ENCODE measurements at places on chromosomes 5 and 9. TPM values are rescaled to one million over a fixed set of nuclear protein-coding genes. Genes with fewer than 3 reads are reported as not detected.
A peak's percentile ranks its signal among the peaks of the same experiment; 100 is the strongest.

DNA sequence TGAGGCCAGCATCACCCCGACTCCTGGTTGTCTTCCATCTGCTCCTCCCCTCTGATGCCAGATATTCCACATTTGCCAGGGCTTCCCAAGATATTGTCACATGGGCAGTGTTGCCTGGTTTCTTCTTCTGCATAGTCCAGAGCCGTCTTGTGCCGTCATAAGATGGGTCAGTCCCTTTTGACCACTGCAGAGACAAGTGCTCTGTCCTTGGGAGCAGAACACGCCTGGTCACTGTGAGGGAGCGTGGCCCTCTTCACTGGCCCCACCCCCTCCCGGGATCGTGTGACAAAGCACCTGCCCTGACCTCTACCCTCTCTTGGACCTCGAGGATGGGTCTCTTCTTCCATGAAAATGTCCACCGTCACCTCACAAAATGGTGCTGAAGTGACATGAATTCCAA lies 41.6 kb downstream of the UBE2QL1 start:
- H3K4me1 ChIP-seq = peaks cover 31% of the 10 kb centered on the region
- DNase-seq = no peak
- H3K27me3 ChIP-seq = peaks cover 13% of the 10 kb centered on the region
- H3K4me3 ChIP-seq = no peak overlapping the region

DNA sequence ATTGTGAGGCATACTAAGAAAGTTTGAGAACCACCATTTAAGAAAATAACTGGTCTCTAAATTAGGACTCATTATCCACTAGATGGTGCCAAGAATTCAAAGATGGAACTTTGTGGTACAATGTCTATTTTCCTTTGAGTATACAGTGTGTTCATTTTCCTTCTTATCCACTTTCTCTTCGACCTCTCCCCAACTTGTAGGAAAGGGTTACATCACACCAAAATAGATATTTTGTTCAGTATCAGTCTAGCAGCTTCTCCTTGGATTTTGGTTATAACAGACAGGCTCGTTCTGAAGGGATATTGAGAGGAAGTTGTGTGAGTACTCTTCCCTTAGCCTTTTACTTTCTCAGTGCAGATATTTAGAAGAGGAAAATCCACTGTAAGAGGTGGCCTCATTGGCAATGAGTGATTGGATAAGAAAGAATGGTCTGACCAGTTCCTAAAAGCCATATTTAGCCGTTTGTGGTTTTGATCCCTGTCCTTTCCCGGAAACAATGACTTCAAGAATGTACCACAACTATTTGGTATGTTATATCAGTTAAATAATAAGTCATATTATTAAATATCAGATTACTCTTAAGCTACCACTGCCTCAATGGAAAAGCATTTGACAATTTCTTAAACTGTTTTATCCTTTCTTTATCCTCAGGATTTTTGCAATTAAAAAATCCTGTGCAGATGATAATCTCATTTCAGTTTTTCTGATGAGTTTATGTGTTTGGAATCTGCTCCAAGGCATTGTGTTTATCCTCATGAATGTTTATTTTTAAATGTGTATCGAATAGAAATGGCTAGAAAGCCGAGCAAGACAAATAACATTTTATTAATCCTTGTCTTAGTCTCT lies 69.0 kb upstream of the GRAMD2B start:
- no peak for DNase-seq
- H3K27me3 ChIP-seq = peaks cover 3% of the 10 kb centered on the region
- H3K4me3 ChIP-seq = peak overlapping the region; percentile 12
- H3K36me3 ChIP-seq = no peaks in the 10 kb centered on the region
- peaks cover 14% of the 10 kb centered on the region for H3K4me1 ChIP-seq

NUDT12 gene
- 0.85 TPM for total RNA-seq

- peak overlapping the region; percentile 75 for H3K4me3 ChIP-seq
- peaks cover 37% of the 10 kb centered on the region for H3K4me1 ChIP-seq
- DNase-seq = peak; percentile 48
- H3K27ac ChIP-seq = peak overlapping the region; percentile 65
- H3K36me3 ChIP-seq = peaks cover 6% of the 10 kb centered on the region
- peaks cover 89% of the 10 kb centered on the region for H3K27me3 ChIP-seq
Measured at GRCh38 chr9:37036776-37037502, 2.9 kb upstream of the PAX5 start.

DNA sequence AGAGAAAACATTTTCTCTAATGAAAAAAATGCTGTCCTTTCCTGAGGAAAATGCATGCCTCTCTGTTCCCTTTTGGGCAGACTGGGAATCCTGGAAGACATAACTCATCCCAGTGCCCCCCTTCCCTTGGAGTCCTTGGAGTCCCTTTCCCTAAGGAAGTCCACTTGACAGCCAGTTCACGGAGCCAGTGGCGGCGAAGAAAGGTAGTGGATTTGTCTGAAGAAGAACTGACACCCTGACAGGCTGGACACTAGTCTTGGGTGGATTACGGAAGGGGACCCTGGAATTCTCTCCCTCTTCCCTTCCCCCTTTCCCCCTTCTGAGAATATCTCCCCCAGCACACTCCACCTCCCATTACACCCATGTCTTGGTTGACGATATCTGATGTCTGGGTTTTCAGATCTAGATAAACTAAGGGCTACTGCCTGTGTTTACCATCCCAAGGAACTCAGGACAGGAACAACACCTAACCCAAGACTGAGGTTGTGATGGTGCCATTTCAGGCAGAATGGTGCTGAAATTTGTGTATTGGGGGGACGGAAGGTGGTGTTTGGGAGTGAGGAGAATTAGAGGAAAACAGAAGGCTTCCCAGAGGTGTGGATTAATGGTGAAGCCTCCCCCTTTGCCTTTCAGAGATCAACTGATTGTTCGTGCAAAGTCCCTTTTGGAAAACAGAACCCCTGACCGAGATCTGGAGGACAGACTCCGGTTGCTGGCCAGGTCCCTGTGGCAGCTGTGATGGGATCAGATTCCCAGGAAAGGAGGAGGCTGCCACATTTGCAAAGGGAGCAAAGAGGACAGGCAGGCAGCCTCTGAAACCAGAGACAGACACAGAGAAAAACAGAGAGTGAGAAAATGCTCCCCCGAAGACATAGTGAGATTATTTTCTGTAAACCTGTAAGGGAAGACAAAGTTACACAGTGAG lies 704 bp downstream of the SPARC start:
- H3K27ac ChIP-seq = no peak overlapping the region
- no peak overlapping the region for H3K4me3 ChIP-seq
- H3K27me3 ChIP-seq = peaks cover 34% of the 10 kb centered on the region
- peaks cover 10% of the 10 kb centered on the region for H3K4me1 ChIP-seq
- no peak for DNase-seq

CLINT1 gene
- 77.4 TPM for total RNA-seq

GRCh38 chr5:66001952-66002351 lies 75.6 kb downstream of the ERBIN start:
- DNase-seq = no peak
- no peak overlapping the region for H3K27ac ChIP-seq
- no peak overlapping the region for H3K4me3 ChIP-seq
- peaks cover 27% of the 10 kb centered on the region for H3K4me1 ChIP-seq
- peaks cover 59% of the 10 kb centered on the region for H3K36me3 ChIP-seq

DNA sequence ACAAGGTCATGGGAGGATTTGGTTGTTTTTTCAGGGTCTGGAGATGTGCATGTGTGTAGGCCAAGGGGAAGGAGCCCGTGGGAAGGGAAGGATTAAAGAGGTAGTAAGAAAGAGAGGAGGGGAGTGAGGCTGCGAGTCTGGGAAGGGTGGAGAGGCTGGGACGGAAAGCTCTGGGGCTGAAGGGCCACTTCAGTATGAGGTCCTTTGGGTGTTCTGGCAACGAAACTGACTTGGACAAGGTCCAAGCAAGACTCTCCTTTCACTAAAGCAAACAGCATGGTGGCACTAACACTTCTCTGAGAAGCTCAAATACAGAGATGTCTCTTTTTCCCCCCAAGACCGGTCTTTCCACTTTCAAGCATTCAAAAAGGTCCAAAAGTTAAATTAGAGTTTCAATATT lies 394.5 kb downstream of the ARHGEF28 start:
- no peak for DNase-seq
- H3K27ac ChIP-seq = no peak overlapping the region
- no peaks in the 10 kb centered on the region for H3K36me3 ChIP-seq
- no peak overlapping the region for H3K4me3 ChIP-seq
- no peaks in the 10 kb centered on the region for H3K4me1 ChIP-seq

- DNase-seq = peak; percentile 37
- H3K4me3 ChIP-seq = peak overlapping the region; percentile 54
- peaks cover 32% of the 10 kb centered on the region for H3K36me3 ChIP-seq
- H3K4me1 ChIP-seq = peaks cover 35% of the 10 kb centered on the region
Measured at GRCh38 chr5:157050050-157050449, 8.9 kb downstream of the HAVCR1 start.

SLC22A5 gene
- total RNA-seq = 3.2 TPM

DNA sequence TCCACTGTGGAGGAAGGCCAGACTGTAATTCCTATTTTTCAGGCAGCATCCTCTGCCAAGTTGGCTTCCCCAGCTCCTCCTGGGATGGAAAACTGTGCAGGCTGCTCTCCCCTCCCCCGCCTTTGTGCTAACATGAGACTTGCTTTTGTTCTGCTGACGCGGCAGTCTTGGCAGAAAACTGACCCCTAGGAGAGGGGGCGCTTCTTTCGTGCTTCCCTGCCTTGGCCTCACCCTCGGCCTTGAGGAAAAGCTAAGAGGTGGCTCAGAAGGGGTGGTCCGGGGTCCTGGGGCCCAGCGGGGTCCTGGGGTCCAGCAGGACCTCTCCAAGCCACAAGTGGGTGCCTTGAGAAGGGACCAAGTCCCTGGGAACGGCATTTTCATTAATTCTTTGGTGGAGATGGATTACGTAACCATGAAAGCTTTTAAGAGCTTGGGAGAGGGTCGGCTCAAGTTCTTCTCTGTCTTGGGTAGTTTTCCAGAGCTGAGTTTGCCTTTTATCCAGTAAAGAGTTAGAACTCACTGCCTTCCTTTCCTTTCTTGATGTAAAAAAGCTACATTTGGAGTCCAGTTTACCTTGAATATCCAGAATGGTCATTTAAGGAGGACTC lies 51.0 kb downstream of the SH3PXD2B start:
- DNase-seq = no peak
- no peak overlapping the region for H3K27ac ChIP-seq
- H3K4me3 ChIP-seq = no peak overlapping the region

DNA sequence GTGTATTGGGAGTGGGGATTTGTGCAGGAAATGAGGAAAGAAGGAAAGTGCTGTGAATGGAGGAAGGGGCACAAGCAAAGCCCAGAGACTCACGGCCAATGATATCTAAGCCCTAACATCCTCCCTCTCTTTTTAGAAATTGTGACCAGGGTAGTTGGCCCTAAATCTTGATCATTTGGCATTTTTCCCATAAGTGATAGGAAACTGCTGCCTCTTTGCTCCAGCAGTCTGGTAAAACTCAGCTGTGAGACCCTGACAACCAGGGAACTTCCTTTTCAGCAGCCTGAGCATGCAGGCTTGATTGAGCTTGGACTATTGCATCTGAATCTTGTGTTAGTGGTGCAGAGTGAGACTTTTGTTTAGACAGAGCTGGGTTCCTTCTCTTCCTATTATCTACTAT lies 9.6 kb upstream of the ADRB2 start:
- no peak overlapping the region for H3K4me3 ChIP-seq
- H3K36me3 ChIP-seq = no peaks in the 10 kb centered on the region
- DNase-seq = no peak
- H3K27me3 ChIP-seq = peaks cover 16% of the 10 kb centered on the region
- H3K4me1 ChIP-seq = peaks cover under 1% of the 10 kb centered on the region

DNA sequence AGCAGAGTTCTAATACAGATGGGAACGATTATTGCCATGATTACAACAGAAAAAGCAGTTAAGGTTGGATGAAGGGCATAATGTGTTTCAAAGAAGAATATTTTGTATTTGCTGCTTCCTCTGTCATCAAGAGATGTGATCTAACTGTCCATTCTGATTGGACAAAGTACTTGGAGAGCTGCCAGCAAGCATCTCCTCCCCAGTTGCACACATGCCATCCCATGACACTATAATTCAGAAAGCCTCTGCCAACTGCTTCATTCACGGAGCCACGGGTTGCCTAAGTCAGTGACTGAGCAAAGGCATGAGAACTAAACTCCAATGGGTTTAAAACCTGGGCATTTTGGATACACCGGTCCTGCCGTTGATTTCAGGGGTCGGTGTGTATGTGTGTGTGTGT lies 253.8 kb downstream of the CRB2 start:
- no peak overlapping the region for H3K4me3 ChIP-seq
- DNase-seq = no peak
- no peaks in the 10 kb centered on the region for H3K4me1 ChIP-seq
- no peaks in the 10 kb centered on the region for H3K36me3 ChIP-seq
- H3K27ac ChIP-seq = no peak overlapping the region
- H3K27me3 ChIP-seq = no peaks in the 10 kb centered on the region

WNK2 gene
- not detected for total RNA-seq

- H3K27ac ChIP-seq = no peak overlapping the region
- DNase-seq = no peak
- no peaks in the 10 kb centered on the region for H3K27me3 ChIP-seq
- H3K36me3 ChIP-seq = peaks cover 1% of the 10 kb centered on the region
Measured at GRCh38 chr5:81228084-81228483, 5.0 kb upstream of the CKMT2 start.

F12 gene
- total RNA-seq = 0.22 TPM

DNA sequence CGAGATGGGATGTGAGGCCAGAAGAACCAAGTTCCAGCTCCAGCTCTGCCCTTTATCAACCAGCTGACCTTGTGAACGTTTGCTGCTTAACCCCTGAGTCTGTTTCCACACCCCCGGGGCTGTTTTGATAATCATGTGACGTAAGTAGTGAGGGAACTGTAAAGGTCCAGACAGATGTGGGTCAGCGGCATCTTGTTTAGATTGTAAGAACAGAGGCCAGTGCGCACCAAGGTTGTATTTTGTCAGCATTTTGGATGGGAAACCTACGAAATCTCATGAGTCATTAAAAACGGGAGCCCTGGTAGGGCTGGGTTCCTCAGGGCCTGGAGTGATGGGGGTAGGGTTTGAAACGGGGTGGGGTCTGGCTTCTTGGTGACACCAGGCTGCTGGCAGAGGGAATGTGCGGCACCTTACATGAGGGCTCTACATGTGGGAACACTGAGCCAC lies 13.8 kb upstream of the COL15A1 start:
- peaks cover 15% of the 10 kb centered on the region for H3K27me3 ChIP-seq
- DNase-seq = no peak
- H3K36me3 ChIP-seq = no peaks in the 10 kb centered on the region
- H3K4me1 ChIP-seq = no peaks in the 10 kb centered on the region

PFN3 gene
- total RNA-seq = not detected

- no peak overlapping the region for H3K4me3 ChIP-seq
Measured at GRCh38 chr9:77783518-77783917, 135.4 kb upstream of the GNA14 start.

DNA sequence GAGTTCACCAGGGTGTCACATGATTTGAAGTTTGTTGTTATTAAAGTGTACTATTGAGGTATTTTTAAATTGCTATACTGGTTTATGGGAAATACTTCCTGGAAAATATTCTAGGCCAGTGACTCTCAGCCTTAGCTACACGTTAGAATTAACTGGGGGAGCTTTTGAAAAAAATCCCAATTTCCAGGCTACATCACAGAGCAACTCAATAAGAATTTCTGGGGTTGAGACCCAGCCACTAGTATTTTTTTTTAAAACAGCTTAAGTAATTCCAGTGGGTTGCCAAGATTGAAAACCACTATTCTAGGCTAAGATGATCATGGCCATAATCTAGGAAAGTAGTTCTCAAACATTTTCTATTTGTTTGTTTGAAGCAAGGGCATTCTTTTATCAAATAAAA lies 142.9 kb upstream of the GRIA1 start:
- peaks cover 37% of the 10 kb centered on the region for H3K27me3 ChIP-seq
- no peak overlapping the region for H3K4me3 ChIP-seq
- no peak overlapping the region for H3K27ac ChIP-seq
- no peaks in the 10 kb centered on the region for H3K36me3 ChIP-seq

- no peaks in the 10 kb centered on the region for H3K27me3 ChIP-seq
- peaks cover 21% of the 10 kb centered on the region for H3K36me3 ChIP-seq
Measured at GRCh38 chr5:142012792-142013388, at the start of gene GNPDA1. GNPDA1 (minus strand) TSS chr5:142013027; CDS start chr5:142012035, 992 bp downstream.

GRCh38 chr9:133056533-133056932 lies 5.2 kb upstream of the CEL start:
- DNase-seq = peak; percentile 39
- peaks cover 56% of the 10 kb centered on the region for H3K4me1 ChIP-seq
- H3K27me3 ChIP-seq = no peaks in the 10 kb centered on the region
- peak overlapping the region; percentile 92 for H3K27ac ChIP-seq

SOX30 gene
- total RNA-seq = not detected
